Pancreas (tissue), 10 donors: ENCODE measurements at places on chromosomes 3 and 15.

GRCh38 chr3:57948080-57948671 lies 60.0 kb upstream of the FLNB start:
- no peak for DNase-seq

DNA sequence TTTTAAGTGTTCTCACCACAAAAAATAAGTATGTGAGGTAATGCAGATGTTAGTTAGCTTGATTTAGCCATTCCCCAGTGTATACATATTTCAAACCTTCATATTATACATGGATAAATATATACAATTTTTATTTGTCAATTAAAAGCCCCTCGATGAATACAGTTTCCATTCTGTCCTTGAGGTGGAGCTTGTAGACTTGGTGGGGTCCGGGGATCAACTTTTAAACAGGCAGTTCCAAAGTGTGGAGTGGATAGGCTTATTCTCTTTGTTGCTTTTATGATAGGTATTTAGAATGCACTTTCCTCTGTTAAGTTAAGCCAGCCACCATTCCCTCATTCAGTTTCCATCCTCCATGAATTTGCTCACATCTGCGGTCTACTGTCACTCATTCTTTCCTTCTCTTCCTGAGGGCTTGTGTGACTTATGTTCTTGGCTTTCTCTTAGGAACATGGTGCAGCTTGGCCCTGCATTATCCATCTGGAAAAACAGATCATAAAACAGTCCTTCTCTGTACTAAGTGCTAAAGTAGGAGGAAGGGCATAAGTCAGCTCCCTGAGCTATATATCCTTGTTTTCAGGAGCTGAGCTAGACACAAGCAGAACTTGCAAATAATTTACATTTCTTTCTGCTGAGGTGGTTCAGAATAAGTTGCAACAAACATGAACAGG lies 149.1 kb downstream of the NFKBIZ start:
- DNase-seq = no peak

DNA sequence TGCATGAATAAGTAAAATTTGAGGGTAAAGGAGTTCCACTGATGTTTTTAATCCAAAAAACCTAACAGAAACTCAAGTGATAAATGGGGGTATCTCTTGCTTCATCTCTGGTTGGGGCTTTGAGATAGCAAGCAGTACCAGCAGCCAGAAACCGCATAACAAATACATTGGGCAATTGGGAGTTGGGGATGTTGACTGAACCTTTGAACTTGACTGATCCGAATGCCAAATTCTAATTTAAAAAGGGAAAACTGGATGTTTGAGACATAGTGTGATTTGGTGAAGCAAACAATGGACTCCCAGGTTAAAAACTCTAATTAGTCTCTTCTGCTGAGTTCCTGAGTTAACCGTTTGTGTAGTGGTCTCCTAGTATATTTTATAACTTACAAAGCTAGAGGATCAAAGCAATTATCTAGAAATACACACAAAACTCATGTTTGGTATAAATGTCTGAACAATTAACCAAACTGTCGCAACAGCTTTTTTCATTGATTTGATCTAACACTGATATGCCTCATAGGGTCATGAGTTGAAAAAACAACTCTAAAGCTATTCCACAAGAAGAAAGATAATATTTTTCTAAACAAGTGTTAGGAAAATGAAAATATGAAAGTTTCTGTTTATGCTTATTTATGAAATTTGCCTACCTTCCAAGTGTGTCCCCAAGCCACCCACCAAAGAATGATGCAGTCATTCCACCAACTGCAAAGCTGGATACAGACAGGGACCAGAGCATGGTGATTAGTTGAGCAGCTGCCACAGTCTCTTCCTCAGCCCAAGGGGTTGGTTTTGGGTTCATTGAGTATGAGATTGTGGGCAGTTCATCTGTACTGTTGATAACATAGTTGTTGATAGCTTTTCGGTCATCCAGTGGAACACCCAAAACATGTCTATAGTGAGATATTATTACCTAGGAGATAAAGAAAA lies 12.4 kb downstream of the SLC2A2 start:
- no peak for DNase-seq

DNA sequence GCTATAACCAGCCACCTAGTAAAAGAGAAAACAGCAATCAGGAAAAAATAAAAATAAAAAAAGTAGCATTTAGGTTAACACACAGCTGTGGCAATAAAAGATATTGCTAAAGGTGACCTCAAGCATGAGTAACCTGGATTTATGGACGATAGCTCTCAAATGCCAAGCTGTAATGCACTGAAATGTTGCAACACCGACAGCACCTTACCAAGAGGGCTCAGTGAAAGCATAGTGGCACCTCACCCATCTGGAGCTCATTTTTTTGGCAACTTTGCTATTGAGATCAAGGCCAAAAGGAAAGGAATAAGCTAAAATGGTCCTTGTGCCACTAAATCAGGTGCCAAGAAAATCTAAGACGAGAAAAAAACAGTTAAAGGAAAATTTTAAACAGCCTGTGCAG lies 2.5 kb downstream of the HACD2 start:
- no peak for DNase-seq

DNA sequence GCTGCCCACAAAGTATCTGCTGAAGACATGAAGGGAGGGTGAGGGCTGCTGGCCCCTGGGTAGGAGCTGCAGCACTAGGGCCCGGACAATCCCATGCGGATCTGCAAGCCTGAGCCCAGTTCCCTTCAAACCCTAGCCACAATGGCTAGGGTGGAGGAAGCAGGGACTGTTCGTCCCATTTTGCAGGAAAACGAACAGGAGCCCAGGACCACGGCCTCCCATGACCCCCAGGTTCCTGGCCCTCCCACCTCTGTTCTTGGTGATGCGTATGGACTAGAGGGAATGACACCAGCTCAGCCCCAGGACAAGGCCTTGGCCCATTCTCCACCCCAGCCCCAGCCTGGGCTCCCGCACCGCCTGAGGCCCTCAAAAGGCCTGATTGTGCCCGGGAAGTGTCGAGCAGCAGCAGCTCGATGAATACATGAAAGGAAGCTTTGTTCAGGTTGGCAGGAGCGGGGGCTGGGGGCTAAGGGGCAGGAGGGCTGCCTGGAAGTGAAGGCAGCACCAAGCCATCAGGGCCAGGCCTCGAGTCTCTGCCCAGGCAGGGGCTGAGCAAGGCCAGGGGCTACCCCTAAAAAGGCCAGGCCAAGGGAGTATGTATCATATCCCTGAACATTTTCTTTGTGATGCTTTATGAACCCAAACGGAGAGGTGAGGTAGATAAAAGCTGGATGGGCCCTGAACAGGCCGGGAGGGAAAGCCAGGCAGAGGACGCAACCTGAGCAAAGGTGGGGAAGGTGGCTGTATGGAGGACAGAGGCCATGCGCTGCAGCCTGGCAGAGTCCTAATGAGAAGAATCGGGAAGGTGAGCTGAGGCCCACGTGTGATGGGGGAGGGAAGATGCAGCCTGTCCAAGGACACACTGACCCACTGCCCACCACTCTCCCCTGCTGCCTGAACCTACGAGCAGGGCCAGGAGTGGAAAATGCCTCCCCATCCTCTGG lies 12.2 kb downstream of the SEMA7A start:
- no peak for DNase-seq

GRCh38 chr3:152204218-152204617 lies 64.5 kb upstream of the MBNL1 start:
- DNase-seq = no peak

DNA sequence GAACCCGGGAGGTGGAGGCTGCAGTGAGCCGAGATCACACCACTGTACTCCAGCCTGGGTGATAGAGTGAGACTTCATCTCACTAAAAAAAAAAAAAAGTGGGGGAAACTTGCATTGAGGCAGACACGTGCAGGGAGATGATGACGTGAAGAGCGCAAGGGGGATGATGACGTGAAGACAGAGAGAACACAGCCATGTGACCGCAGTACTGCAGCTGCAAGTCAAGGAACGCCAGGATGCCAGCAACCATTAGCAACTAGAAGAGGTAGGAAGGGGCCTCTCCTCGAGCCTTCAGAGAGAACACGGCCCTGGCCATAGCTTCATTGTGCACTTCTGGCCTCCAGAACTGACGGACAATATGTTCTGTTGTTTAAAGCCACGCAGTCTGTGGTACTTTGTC lies 28.3 kb downstream of the RFT1 start:
- DNase-seq = no peak

DNA sequence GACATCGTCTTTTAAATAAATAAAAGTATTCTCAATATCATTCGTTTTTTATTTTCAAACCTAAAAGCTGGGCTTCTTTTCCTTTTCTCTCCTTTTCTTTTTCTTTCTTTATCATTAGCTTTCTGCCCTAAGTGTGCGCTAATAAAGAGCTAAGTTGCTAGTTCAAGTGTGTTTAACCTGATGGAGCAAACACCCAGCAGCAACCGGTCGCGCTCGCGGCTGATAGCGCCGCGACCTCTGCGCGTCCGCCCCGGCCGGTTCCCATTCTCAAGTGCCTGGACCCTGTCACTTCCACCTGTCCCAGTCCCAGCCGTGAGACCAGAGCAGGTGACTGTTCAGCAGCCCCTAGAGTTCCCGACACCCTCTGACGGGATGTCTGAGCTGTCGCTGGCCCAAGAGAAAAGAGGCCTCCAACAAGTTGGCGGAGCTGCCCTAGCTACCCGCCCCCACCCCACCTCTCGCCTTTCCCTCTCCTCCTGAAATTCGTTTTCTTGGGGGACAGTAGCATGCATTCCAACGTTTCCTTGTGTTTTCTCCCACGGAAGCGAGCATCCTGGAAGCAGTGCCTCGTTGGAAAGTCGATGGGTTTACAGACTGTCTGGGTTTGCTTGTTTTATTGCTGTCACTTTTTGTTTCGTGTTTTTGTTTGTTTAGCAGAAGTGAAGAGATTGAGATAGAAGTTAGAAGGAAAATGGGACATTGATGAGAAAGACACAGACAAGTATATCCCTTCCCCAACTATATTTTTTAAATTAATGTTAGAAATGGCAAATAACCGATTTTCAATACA lies 3.1 kb upstream of the MECOM start:
- DNase-seq = peak; percentile 93
